HCEC 1CT (cell line): ENCODE measurements at places on chromosomes 3 and 15.

DNA sequence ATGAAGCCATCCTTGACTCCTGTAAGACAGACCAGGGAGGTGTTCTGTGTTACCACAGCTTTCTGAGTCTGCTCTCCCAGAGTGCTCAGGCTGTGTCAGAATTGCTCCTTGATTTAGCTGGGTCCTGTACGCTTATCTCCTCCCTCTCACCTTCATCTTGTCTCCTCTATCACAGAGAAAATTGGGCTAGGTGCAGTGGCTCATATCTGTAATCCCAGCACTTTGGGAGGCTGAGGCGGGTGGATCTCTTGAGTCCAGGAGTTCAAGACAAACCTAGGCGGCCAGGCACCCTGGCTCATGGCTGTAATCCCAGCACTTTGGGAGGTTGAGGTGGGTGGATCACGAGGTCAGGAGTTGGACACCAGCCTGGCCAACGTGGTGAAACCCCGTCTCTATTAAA lies 5.9 kb downstream of the SCAMP5 start:
- no peak for DNase-seq

DNA sequence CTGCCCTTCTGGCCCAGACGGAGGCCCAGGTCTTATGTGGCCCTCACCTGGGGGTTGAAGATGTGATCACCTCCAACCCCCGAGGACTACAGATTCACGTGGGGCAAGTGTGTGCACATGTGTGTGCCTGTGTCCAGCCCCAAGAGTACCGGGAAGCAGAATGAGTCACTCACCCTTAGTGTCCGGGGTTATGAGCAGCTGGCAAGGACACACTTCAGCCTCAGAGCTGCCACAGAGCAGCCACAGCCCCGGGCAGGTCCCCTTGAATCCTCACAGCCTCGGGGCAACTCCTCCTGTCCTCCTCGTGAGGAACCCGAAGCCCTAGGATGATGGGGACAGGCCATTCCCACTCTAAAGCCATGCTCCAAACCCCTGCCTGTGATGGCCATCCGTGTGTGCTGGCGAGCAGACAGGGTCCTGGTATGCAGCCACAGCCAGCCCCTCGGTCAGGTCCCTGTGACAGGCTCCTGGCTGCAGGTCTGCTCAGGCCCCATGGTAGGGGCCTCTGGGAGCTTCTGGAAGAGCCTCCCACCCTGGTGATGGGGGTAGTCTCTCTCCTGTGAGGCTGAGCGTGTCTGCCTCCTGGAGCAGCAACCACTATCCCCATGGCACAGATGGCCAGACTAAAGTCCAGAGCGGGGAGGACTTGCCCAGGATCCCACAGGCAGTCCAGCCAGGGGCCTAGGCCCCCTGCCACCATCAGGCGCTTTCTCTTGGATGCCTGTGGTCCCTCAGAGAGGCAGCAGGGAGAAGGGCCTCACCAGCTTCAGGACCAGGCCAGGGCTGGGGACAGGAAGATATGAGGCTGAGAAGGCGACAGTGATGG lies 852 bp downstream of the STAB1 start:
- DNase-seq = peak; percentile 65

GRCh38 chr15:84638103-84638502 lies 16.0 kb downstream of the WDR73 start:
- peak; percentile 17 for DNase-seq

DNA sequence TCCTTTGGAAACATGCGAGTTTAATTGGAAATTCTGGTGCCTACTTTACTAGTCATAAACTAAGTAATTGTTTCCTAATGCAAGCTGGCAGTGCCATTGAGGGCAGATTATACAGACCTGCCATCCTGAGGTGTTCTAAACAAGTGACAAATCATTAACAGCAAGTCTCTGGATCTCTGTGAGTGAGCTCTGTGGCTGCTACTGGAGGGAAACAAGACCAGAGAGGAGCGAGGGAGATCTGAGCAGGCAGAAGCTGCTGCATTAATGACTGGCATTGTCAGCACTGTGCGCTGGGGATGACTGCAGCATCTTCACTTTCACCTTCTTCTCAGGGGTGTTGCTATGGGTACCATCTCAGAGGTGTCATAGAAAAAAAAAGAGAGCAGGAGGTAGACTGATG lies 308.4 kb upstream of the DPH6 start:
- DNase-seq = no peak

- no peak for DNase-seq
These were observed 22.7 kb upstream of the DOCK3 start for GRCh38 chr3:50651920-50652529.

- no peak for DNase-seq
These were observed 82.2 kb upstream of the BOC start for GRCh38 chr3:113129168-113129567.

GRCh38 chr3:181912384-181912783 lies 200.7 kb downstream of the SOX2 start:
- no peak for DNase-seq

DNA sequence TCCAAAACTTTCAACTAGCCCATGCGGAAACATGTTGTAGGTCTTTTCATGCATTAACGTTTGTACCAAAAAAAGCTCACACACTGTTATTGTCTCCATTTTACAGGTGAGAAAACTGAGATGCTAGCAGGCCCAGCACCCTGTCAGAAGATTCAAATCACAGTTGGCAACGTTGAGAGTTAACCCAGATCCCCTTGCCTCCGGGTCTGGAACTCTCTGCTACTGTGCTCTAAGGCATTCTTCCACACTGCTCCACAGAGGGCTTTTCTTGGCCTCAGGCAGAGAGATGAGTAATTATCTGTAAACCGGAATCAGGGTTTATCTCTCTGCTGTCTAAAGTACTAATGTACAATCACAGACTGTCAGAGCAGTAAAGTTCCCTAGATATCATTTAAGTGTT lies 186.0 kb upstream of the LPP start:
- peak; percentile 59 for DNase-seq

GRCh38 chr3:110413807-110414748 lies 657.5 kb upstream of the NECTIN3 start:
- peak; percentile 90 for DNase-seq

GRCh38 chr3:40043444-40043755 lies 234.0 kb downstream of the MYRIP start:
- DNase-seq = no peak

- DNase-seq = no peak
These were observed 29.8 kb downstream of the ERICH6 start for GRCh38 chr3:150673966-150674365.

GRCh38 chr15:99177679-99178078 lies 71.7 kb downstream of the TTC23 start:
- DNase-seq = no peak

DNA sequence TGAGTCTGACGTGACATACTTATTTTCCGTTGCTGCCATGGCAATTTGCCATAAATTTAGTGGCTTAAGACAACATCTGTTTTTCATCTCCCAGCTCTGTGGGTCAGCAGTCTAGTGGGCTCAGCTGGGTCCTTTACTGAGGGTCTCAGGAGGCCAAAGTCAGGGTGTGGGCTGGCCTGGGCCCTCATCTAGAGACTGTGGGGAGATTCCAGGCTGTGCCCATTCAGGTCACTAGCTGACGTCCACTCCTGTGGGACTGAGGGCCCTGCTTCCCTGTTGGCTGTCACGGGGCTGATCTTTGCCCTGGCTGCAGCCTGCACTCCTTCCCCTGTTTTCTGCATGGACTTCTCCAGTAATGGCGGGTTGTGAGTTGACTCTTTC lies 19.1 kb downstream of the FGD5 start:
- no peak for DNase-seq

DNA sequence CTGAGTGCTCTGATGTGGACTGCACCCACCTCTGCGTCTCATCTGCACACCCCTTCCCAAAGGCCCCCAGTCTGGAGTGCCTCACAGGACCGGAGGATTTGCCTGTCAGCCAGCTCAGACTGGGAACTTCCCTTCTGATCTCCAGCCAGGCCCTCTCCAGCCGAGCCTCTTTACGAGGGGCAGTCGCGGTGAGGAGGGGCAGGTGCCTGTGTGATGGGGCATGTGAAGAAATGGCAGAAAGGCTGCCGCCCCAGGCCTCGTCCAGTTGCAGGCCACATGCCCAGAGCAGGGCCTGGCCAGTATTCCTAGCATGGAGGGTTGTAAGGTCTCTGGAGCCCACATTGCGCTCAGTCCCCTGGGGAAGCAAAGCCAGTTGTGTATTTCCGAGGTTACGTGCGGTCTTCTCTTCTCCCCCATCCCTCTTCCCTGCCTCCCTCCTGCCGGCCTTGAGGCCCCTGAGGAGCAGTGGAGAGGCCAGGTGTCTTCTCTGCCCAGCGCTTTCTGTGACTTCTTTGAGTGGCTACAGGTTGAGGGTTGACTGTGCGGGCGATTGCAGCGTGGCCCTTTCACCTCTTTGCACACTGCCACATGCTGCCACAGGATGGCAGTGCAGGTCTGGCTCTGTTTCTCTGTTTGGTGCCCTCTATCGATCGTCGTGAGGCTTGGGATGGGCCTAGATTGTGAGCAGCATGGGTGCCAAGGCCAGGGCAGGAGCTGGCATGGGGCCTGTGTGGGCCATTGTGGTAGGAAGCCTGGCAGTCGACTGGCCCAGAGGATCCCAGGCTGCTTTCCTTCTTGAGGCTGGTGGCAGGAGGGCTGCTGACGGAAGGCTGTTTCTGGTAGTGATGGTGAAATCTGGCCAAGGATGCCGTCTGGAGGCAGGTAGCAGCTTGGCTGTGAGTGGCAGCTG lies 5.3 kb downstream of the CLK3 start:
- DNase-seq = peak; percentile 68
